ENCODE measurements at places on chromosomes 3 and 15.

DNA sequence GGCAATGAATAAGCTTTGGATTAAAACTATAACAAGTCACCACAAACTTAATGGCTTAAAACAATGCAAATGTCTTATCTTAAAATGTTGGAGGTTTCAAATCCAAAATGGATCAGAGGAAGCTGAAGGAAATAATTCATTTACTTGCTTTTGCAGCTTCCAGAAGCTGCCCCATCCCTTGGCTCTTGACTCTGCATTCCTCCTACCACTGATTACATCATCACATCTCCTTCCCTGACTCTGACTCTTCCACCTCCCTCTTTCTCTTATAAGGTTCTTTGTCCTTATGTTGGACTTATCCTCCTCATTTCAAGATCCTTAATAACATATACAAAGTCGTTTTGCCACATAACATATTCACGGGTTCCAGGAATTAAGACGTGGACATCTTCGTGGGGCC, 982.8 kb upstream of the ROBO1 start:
- DNase-seq = no peak

DNA sequence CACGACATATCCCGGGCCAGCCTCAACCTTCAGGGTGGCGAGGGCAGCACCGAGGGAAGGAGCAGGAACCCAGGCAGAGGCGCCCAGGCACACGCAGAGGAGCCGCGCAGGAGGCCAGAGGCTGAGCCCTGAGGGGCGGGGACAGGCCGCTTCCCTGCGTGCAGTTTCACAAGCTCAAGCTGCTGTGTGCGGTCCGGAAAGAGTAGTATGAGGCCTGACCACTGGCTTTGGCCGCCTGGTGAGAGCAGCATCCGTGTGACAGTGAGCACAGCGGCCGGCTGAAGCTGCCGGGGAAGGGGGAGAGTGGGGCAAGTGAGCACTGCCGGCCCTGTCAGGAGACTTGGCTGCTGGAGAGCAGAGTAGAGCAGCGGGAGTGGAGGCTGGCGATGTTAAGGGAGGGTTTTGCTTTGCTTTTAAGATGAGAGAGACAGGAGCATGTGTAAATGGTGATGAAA, 8.7 kb downstream of the ZDHHC19 start:
- peak; percentile 32 for DNase-seq

GRCh38 chr3:16512435-16513140, 911 bp downstream of the RFTN1 start:
- peak; percentile 54 for DNase-seq

DNA sequence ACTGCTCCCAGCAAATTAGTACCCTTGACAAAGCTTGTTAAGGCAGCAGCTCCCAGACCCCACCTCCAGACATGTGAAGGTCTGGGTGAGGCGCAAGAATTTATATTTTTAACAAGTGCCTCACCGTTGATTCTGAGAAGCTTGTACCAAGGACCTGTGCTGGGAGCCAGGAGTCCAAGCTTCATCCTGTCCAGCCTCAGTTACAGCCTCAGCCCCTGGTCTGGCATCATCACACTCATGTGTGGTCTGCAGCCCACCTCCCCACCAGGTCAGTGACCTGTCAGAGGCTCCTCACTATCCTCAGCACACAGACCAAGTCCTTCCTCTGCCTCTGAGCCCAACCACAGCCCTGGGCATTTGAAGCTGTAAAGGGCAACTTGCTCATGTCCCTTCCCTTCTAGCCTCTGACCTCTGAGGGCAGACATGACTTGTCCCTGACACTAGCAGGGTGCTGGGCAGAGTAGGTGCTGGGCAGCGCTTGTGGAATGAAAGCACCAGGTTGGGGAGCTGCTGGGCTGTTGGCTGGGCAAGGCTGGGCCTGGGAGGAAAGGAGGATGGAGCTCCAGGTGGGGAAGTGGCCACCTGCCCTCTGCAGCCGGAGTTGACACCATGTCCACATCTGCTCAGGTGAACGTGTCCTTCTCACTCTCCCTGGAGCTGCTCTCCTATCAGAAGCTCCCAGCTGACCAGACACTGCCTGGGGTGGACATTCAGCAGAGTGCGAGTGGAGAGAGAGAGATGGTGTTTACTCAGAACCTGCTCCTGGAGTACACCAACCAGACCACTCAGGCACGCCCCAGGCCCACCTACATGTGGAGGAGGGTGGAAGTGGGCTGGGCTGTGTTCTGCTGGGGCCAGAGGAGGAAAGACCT, 16.9 kb downstream of the ACAA1 start:
- no peak for DNase-seq

GRCh38 chr3:56123487-56123886, 344.8 kb downstream of the ERC2 start:
- DNase-seq = peak; percentile 19

DNA sequence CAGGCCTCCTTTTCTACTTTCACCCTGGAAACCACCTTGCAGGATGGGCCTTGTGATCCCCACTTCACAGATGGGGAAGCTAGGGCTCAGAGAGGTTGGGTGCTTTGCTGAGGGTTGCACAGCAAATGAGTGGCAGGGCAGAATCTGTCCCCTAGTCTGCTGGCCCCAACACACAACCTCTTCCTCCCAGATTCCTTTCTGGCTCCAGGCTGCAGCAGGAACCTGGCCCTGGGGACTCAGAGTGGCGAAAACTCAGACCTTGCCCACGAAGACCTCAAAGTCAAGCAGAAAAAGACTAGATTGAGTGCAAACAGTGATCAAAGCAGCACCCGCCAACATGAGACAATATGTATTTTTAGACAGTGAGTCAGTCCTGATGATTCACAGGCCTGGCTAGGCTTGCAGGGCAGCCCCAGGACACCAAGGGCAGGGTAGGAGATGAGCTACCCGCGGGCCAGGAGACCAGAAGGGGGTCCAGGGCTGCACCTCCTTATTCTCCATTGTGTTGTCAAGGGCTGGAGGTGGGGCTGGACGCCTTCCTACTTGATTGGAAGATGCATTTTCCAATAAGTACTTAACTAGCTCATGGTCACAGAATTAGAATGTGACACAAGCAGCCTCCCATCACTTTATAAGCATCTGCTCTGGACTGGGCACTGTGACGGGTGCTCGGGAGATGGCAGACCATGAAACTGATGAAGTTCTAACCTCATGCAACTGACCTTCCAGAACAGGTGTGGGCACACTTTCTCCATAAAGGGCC, 23.9 kb downstream of the GOLGA6L2 start:
- DNase-seq = no peak

DNA sequence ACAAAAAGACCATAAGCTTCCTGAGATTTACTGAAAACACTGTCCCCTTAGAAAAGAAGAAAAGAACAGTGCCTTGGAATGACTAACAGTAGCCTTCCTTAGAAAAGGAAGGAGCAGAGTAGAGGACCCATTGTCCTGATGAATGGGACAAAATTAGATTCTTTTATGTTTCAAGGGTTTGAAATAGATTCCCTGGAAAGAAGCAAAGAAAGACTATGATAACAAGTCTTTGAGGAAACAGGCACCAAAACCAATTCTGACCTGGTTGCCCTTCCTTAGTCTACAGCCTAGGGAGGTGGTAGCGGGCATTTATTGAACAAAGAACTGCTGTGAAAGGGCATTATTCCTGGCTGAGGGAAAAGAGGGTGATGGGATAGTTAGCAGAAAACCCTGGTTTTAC, 1024.8 kb downstream of the TBL1XR1 start:
- DNase-seq = peak; percentile 40

DNA sequence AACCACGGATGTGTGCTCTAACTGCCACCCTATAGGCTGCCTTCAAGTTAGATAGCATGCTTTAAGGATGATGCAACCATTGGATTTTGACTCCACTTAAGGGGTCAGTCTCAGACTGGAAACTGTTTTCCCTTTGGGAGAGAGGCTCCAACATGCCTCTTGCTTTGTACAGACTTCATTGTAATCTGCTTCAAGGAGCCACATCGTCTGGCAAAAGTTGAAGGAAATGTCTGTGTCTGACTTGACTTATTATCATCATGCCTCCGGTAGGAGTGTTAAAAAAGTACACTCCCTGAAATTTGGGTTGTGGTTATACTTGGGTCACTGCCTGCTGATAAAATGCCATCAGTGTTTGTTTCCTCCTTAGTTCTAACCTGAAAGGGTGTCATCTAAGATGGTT, 245.4 kb upstream of the CDIN1 start:
- DNase-seq = no peak

DNA sequence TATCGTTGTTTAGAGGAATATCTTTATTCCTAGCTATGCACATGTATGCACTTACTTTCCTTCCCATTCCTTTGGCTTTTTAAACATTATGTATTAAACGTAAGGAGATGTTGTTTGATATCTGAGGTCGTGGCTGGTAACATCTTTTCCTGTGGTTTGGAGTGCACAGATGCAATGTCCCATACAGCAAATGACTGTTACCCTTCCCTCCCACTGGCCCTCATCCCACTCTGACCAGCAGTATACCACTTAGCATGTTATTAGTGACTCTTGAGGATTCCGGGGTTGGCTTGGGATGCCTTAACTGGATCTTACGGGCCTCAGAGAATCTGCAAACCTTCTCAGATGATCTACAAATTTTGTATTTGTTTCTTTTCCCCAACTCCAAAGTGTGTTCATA, 34.5 kb downstream of the TGFBR2 start:
- DNase-seq = no peak

DNA sequence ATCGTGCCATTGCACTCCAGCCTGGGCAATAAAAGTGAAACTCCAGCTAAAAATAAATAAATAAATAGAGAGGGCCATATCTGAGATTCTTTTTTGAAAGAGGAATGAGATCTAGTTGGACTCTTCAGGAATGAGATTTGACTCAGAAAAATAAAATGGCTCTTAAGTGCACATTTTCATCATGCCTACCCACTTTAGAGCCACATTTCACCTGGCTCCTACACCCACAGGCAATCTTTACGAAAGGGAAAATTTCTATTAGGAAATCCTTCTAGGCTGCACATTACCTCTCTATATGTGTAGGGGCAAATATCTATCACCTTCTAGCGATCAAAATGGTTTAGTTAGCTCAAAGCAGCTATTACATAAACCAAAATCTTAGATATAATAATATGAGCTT, 16.9 kb upstream of the NLGN1 start:
- no peak for DNase-seq

DNA sequence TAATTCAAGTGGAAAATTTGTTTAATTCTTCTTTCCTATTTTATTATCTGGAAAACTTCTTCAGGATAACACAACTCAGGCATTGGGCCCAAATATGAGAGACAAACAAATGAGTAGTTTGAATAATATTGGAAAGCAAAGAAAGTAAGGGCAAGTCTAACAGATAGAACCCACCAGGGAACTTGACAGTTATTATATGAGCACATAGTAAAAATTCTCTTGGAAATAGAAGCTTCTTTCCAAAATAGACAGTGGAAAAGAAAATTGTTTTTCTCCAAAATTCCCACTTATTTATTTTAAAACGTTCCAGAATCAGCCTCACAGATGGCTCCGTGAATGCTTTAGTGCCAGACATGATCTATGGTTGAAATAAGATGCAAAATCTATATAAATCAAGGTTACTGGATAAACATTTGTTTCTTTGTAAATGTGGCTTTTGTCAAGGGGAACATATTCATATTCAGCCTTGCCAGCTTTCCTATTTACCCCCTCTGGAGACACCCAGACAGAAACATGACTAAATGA, 23.9 kb downstream of the LDHAL6B start:
- DNase-seq = no peak

GRCh38 chr3:38115645-38116427, 21.1 kb downstream of the ACAA1 start:
- DNase-seq = no peak

DNA sequence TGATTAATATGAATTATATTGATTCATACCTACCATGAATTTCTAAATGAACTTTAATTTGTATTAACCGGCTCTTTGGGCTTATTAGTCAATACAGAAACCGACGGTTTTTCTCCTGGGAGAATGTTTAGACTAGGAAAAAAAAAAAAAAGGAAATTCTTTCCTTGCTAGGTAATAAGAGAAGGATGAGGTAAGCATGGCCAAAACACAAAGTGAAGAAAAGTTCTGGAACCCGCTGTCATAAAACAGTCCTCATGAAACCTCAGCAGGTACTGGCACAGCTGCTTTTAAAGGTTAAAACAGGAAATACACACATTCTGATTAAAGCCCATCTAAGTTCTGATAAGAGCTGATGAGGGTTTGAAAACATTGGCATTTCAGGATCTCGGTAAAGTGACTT, 30.8 kb upstream of the PSTPIP1 start:
- no peak for DNase-seq

DNA sequence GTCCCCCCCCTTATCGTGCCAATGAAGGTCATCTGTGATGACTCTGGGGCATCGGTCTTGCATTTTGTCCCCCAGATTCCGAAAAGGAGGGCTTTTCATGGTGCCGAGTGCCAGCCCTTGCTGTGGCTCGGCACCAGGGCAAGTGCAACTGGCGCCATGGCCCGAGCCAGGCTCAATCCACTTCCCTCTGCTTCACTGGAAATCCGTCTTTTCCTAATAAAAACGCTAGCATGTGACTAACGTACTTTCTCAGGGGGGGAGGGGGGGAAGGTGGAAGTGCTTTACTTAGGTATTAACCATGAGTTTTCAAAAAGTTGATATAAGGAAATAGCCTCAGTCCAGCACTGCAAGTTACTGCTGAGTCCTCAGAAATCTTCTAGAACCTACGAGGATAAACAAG, 20.5 kb downstream of the TRPM1 start:
- no peak for DNase-seq

- no peak for DNase-seq
Measured at GRCh38 chr15:69346112-69346511, 47.4 kb downstream of the PAQR5 start.

Measured in NCI-H146 (cell line).